ENCODE measurements at places on chromosomes 3 and 15.

- no peak for DNase-seq
Measured at GRCh38 chr3:45947361-45947760, 4.1 kb downstream of the CXCR6 start.

DNA sequence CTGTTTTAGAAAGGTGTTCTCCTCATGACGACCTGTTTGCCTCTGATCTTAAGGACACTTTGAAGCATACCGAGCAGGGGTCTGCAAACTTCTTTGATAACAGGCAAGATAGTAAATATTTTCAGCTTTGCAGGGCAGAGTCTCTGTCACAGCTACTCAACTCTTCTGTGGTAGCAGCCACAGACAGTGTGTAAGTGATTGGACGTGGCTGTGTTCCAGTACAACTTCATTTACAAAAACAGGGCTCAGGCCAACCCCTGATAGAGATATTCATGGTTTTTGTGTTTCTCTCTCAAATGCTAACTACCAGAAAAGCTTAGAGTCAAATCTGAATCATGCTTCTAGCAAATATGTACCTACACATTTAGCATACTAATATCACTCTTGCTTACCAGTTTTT is 51.5 kb downstream of the TGFBR2 start:
- DNase-seq = no peak

- DNase-seq = no peak
Measured at GRCh38 chr3:192816351-192816750, 89.0 kb upstream of the FGF12 start.

DNA sequence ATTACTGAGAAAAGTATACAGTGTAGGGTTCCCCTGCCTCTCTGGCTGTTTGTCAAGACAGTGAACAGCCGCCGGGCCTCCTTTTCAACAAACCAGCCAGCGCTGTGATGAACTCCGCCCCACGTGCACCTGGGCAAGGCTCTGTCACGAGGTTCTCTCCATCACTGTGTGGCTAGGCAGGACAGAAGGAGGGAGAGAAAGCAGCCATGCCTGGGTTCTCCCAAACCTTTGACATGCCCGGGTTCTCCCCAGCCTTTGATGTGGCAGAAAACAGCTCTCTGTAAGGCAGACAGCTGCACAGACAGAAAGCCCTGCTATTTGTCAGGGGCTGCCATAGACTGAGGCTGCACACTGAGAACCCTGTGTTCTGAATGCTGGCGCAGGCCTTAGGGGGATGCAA is 101.4 kb upstream of the TRPM1 start:
- no peak for DNase-seq

GRCh38 chr3:16820485-16820884 is 64.3 kb upstream of the PLCL2 start:
- no peak for DNase-seq

GRCh38 chr15:82689147-82689546 is 20.5 kb downstream of the AP3B2 start:
- DNase-seq = no peak

GRCh38 chr3:107911337-107912000 is 179.4 kb downstream of the CD47 start:
- no peak for DNase-seq

- DNase-seq = no peak
Measured at GRCh38 chr3:123651449-123652341, 66.8 kb upstream of the HACD2 start.

GRCh38 chr3:183563536-183563874 is 8.0 kb upstream of the KLHL6 start:
- no peak for DNase-seq

GRCh38 chr15:68302729-68303128 is 25.2 kb downstream of the FEM1B start:
- no peak for DNase-seq

DNA sequence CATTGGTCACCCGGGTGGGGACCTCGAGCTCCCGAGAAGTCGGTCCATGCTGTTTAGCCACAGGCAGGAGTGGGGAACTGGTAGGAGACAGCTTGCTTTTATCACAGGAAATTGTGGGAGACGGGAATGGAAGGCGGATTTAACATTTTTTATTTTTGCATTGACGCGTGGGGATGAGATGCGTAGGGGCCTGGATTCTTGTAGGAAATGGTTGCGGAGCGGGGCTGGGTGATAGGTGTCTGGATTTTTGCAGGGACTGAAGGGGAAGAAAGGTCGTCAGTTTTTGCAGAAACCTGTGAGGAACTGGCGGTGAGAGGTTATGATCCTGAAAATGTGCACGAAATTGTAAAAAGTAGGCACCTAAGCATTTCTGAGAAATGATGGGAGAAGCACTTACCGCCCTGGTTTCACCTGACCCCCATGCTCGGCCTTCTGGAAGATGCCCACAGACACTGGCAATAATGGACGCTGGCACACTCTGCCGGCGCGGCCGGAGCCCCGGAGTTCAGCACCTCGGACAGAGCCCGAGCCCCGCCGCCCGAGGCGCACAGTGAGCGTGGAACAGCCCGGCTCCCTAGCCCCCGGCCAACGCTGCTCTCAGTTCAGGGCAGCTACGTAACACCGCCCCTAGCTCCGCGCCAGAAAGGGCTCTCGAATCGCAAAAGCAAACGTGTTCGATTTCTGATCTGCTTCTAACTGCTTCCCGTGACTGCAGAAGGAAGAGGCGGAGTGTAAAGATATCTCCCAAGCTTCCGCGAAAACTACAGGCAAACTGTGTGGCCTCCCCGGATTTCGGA is 928 bp downstream of the ANKRD34C start:
- DNase-seq = no peak

- no peak for DNase-seq
Measured at GRCh38 chr15:39581793-39582285, 960 bp downstream of the THBS1 start.

DNA sequence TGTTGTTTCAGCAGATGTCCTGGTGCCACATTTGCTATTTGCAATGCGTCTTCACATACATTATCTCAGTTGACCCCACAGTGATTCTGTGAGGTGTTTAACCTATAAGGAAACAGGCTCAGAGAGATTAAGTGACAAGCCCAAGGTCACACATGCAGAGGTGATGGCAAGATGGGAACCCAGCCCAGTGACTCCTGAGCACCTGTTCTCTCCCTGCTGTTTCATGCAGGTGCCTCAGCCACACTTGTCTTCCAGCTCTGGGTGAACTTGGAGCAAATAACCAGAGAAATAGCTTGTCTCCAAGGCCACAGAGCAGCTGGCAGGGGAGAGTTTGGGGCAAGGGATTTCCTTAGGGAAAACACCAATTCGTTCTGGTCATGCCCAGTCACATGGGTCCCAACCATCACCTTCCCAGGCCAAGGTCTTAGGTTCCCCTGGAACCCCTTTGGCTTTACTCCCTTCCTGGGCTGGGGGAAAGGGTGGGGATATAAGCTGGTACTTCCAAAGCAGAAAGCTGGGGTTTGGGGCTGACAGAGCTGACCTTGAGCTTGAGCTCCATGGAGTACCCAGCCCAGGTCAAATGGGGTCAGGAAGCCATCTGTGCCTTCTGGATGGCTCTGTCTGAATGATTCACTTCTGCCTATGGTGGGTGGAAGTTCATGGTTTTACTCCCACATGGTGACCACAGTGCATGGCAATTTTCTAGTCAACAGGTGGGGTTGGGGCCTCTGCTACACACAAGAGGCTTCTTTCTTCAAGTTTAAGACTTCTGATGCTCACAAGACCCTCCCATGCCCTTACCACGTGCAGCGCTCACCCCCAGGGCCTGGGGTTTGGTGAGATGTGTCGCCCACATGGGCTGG is 22.4 kb downstream of the LIPC start:
- no peak for DNase-seq

GRCh38 chr15:68808091-68808490 is 12.6 kb downstream of the ANP32A start:
- no peak for DNase-seq
